ENCODE measurements at places on chromosomes 3 and 15. TPM values are rescaled to one million over a fixed set of nuclear protein-coding genes. Genes with fewer than 3 reads are reported as not detected.

Gene MYO1E
- total RNA-seq: 40.3 TPM

Gene GPR149
- not detected for total RNA-seq

DNA sequence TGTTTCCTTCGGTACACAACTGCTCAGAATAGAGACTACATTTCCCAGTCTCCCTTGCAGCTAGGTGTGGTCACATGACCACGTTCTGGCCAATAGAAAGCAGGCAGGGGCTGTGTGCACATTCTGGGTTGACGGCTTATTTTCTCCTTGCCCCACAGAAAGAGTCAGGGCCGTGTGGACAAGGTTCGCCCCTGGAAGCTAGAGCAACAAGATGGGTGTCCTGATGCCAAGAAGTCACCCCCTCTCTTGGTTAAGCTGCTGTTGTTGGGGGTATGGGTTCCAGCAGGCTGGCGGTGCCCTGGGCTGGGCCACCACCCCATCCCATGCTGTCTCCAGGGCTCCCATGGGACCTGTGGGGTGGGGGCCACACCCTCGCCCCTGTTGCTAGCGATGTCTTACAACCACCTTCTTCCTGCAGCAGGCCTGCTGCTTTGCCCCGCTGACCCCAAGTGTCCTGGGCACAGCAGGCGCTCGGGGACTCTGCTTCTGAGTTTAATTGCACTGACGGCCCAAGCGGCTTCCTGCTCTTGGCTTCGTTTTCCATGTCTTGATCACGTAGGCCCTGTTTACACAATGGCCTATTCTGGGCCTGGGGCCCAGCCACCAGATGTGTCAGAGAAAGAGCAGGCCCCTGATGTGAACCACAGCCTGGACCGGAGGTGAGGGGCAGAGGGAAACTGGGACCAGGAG lies 24.9 kb downstream of the ABTB1 start:
- no peak overlapping the region for H3K4me3 ChIP-seq
- H3K36me3 ChIP-seq: no peaks in the 10 kb centered on the region
- peak overlapping the region; percentile 91 for H3K27ac ChIP-seq

DNA sequence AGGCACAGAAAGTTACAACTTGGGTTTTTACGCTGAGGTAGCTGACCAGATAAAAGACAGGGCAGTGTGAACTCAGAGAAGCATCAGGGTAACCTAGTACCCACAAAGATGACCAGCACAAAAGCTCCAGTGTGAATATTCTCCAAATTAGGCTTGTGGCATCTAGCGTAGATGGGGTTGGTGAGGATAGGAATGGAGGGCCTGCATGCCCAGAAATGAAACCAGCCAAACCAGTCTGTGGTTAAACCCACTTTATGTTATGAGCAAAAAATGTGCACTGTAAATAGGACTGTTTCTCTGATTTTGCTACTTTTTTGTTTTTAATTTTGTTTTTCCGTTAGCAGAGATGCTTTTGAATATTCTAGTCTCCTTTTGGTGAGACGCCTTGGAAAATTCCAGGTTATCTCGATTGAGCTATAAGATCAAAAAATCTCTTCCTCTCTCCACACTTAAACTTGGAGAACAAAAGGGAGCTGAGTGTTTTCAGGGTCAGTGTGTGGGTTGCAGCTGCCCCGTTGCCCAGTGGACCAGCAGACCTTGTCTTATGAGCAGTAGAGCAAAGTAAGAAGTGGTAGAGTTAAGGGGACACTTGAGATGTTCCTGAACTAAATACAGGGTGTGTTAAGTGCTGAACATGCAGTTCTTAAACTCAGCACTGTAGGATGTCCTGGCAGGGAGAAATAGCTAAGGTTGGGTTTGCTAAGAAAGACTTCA lies 132.9 kb downstream of the C3orf38 start:
- no peak overlapping the region for H3K27ac ChIP-seq
- H3K27me3 ChIP-seq: no peaks in the 10 kb centered on the region

- DNase-seq: no peak
- H3K27ac ChIP-seq: peak overlapping the region; percentile 84
- H3K4me1 ChIP-seq: no peaks in the 10 kb centered on the region
Observed at GRCh38 chr3:142148044-142148791, 1.1 kb downstream of the TFDP2 start.

GRCh38 chr3:176106380-176106779 lies 1090.9 kb downstream of the TBL1XR1 start:
- H3K36me3 ChIP-seq: no peaks in the 10 kb centered on the region
- no peaks in the 10 kb centered on the region for H3K27me3 ChIP-seq
- H3K27ac ChIP-seq: no peak overlapping the region
- no peak for DNase-seq

DNA sequence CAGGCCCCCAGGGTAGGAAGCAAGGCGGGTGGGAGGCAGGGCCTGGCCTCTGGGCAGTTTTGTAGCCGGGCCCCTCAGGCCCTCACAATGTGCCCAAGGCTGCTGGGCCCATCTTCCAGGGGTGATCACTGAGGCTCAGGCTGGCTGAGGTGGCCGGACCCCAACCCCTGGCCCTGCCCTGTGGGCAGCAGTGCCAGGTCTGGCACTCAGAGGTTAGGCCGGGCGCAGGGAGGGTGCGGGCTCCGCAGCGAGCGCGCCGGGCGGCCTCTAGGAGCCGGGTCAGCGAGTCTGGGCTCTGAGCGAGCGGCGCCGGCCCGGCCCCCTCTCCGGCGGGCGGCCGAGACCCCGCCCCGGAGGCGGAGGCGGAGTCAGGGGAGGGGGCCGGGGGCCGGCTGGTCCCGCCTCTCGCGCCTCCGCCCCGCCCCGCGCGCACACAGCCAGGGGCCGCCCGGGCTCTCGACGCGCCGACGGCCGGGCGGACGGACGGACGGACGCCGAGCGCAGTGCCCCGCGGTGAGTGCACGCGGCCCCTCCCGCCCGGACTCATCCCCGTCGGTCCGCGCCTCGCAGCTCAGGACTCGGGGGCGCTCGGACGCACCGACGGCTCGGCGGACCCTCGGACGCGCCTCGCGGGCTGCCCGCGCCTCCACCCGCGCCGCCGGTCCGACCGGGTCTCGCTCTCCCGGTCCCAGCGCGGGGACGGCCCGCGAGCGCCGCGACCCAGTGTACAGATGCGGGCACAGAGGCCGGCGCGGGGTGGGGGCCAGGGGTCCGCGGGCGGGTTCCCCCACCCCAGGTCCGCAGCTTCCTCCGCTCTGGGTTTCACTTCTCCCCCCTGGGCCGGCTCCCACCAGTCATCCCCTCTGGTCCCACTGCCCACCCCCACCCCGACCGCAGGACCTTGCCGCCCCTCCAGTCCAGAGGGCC lies at the start of gene FBLN2:
TSS of gene FBLN2 (plus strand) at position 430 of the 927 bp plus-strand sequence. CDS start 21,231 bp downstream, outside the sequence.
- H3K36me3 ChIP-seq: no peaks in the 10 kb centered on the region
- DNase-seq: peak; percentile 63
- H3K4me1 ChIP-seq: peaks cover 4% of the 10 kb centered on the region
- peak within 1 kb of the TSS; percentile 68 for H3K27ac ChIP-seq
- H3K4me3 ChIP-seq: peak within 1 kb of the TSS; percentile 36

DNA sequence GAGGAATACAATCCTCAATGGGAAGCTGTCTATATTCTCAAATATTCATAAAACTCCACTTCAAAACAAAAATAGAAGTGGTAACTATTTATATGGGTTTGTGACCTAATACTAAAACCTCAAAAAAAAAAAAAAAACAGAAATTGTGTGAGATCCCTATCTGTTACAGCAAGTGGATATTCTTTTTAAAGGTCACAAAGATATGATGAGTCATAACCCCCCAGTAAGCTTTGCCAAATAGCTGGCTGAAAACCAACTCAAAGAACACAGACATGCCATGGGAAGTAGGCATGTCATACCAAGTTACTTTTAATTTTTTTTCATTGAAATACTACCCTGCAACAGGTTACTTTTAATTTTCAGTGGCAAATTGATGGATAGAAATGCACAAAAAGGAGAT lies 62.5 kb downstream of the CBLB start:
- no peak overlapping the region for H3K27ac ChIP-seq
- H3K27me3 ChIP-seq: no peaks in the 10 kb centered on the region
- no peak for DNase-seq
- H3K4me1 ChIP-seq: no peaks in the 10 kb centered on the region
- H3K36me3 ChIP-seq: no peaks in the 10 kb centered on the region
- no peak overlapping the region for H3K4me3 ChIP-seq

DNA sequence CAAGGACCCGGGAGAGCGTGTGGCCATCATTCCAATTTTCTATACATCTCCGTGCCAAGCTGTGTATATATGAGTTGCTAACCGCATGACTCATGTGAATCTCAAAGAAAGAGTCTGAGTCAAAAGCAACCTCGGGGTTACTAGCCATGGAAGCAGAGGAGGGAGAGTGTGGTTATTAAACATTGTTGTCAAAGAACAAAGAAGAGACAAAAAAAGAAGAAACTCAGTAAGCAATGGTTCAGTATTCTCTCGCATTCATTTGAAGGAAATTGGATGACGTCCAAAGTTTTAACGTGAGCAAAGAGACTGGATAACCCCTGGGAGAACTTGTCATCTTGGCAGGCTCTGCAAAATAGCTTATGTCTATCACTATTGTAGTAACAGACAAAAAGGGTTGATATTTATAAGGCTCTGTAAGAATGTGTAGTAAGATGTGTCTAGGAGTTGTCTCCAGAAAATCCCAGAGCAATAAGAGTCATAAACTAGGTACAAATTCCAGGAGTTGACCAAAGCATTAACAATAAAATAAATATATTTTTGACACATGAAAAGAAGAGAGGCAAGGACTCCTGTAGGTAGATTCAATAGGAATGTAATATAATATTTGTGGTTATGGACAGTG lies 52.8 kb upstream of the GRM7 start:
- no peak overlapping the region for H3K4me3 ChIP-seq
- no peak for DNase-seq
- no peaks in the 10 kb centered on the region for H3K36me3 ChIP-seq

DNA sequence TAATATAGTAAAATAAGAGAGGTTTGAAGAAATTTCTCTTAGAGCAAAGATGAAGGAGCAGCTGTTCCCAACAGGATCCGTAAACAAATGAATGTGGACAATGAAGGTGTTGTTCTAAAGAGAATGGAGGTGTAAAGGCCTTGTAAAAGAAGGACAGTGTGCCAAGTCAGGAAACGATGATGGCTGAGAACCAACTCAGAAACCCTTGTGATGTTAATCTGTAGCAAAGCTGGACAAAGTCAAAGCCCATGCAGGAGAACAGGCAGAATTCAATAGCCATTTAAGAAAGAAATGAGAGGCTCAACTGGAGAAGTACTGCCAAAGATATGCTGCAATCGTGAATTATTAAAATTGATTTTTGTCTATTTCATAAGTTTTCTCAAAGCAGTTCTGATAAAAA lies 192.2 kb downstream of the MBNL1 start:
- H3K27ac ChIP-seq: peak overlapping the region; percentile 1
- no peaks in the 10 kb centered on the region for H3K27me3 ChIP-seq
- H3K36me3 ChIP-seq: no peaks in the 10 kb centered on the region
- DNase-seq: no peak

DNA sequence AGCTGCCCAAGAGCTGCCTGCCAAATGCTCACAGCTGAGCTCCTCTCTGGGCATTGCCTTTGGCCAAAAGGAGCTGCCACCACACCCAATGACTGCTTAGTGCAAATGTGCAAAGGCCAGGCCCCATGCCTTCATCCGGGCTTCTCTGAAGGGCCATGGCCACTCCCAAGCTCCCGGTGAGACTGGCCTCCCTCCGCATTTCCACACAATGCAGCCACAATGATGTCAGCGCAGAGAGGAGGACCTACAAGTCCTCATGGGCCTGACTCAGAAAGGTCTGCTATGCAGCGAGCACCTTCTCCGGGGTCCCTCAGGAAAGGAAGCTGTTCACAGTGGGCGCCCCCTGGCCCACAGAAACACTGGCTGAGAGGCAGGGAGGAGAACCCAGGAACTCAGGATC lies 12.7 kb downstream of the OXTR start:
- H3K36me3 ChIP-seq: no peaks in the 10 kb centered on the region
- no peak for DNase-seq
- H3K4me3 ChIP-seq: no peak overlapping the region
- H3K4me1 ChIP-seq: no peaks in the 10 kb centered on the region
- H3K27ac ChIP-seq: no peak overlapping the region
- H3K27me3 ChIP-seq: no peaks in the 10 kb centered on the region

DNA sequence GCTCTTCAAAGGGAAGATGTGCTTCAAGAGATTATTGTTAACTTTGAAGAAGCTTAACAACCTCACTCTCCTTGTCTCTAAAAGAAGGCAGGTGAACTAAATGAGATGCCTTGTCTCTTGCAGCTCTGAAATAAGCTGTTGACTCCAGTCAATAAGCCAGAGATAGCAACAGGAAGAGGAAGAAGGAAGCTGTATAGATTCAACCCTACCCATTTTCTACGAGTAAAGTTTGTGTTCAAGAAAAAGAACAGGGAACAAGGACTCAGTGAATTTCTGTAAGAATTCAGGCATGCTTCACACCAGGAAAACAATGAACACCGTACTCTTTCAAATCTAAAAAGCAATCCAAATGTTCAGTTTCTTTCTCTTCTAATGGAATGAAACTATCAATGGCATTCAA lies 503.5 kb downstream of the MAGI1 start:
- no peak overlapping the region for H3K4me3 ChIP-seq
- H3K4me1 ChIP-seq: no peaks in the 10 kb centered on the region
- H3K27me3 ChIP-seq: no peaks in the 10 kb centered on the region
- no peak overlapping the region for H3K27ac ChIP-seq

DNA sequence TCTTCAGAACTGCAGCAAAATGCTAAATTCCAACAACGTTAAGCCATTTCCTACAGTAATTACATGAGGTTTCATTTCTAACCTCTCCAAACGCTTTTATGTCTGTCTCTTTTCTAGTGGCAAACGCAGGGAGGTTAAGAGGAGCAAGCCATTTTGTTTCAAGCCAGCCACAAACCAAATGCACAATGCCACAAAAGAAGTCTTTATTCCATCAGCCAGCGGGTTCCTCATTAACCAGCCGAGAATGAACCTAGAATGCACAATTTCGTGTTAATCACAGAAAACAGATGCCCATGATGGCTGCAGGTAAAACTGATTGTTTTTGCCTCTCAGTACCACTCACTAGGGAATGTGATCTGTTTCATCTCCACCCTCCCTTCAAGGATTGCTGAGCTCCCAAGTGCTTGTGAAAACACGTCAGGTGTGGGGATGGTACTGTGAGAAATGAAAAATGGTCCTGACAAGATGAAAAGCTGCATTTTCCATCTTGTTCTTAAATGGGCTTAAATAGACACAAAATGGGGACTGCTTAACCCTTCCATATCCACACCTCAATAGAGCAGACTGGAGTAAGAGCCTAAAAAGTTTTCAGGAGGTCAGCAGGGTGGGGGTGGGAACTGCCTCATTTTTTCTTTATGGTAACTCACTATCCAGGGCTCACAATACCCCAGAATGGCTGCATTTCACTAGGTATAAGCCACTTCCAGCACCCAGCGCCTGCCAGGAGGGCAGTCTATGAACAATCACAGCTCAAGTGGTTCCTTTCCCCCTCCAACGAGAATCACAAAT lies 277.1 kb downstream of the MAGI1 start:
- no peaks in the 10 kb centered on the region for H3K27me3 ChIP-seq
- no peak overlapping the region for H3K27ac ChIP-seq
- no peak for DNase-seq
- no peak overlapping the region for H3K4me3 ChIP-seq
- no peaks in the 10 kb centered on the region for H3K36me3 ChIP-seq

Data from uterus (tissue), 4 donors.